Fibroblast of skin of right quadriceps (primary cell): ENCODE measurements at places on chromosomes 3 and 15.

DNA sequence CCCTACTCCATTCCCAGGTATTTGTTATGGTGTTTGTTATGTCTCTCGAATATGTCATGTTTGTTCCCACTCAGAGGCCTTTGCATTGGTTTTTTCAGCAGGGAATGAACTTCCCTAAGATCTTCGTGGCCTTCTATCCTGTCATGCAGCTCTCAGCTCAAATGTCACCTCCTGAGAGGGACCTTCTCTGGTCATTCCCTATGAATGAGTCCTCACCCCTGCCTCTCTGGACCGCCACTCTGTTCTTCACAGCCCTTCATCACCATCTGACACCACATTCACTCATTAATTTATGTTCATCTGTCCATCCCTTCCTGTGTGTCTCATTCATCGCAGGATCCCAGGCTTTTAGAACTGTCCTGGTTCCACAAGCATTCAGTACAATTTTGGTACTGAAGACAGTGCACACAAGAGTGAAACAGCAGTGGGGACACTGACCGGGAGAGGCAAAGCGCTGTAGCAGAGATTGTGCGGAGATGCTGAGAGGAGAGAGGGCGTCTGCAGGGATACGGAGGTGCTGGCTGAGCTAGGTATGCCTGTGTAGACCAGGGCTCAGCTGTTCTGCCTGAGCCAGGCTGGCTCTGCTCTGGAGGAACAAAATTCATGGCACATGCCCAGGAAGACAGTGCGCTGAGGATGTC lies 132.3 kb downstream of the CHCHD6 start:
- no peak for DNase-seq

- DNase-seq = no peak
These were observed 30.8 kb downstream of the RTP4 start for GRCh38 chr3:187398955-187399354.

DNA sequence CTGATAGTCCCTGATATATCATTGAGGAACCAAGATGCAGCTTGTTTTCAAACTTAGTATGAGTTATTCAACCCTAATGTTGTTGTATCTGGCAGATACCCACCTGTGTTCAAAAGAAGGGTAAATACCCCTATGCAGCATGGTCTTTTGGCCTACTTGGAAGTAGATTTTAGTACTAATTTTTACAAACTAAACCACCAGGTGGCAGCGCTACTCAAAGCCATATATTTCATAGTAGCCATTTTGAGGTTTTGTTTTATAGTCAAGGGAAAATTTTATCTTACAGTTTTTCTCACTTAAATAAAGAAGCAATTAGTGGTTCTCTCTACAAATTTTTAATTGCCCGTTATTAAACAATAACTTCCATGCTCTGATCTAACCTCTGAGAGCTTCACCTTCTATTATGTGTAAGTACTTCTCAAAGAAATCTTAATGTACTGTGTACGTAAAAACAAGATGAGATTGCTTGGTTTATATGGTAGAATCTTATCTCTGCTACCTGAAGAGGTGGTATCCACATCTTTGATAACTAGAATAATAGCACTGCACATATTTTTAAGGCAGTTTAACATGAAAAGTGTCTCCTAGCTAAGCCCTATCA lies 31.5 kb upstream of the MLF1 start:
- DNase-seq = peak; percentile 46

DNA sequence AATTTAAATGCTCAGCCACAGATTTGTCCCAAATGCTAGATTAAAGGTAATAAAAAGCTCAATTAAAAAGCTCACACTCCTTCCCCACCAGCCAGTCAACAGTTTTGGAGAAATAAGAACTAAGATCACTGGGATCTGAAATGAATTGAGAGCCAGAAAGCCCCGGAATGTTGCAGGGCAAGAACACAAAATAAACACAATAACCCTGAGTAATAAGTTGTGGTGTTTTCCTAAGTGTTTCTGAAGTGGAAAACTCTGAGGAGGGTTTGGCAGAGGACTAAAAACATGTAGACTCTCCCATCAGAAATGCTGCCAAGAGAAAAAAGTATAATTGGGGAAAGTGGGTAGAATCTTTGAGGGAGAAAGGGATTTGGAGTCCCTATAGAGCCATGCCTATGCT lies 127.8 kb downstream of the ABI3BP start:
- DNase-seq = peak; percentile 21

GRCh38 chr15:66894986-66895780 lies 170.2 kb upstream of the SMAD3 start:
- DNase-seq = no peak

DNA sequence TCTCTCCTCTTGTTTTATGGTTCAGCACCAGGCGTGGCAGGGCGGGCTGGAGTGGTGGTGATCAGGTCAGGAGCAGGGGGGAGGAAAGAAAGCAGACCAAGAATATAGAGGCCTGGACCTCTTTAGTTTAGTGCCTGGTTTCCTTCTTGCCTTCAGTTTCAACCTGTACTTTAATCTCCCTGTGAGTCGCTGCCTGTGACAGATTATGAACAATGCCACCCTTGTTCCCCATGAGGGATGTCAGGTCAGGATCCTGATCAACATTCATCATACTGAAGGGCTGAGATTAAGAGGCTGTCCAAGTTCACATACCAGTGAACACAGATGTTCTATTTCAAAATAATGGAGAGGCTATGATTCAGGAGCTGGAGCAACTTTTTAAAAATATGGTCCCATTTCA lies 11.4 kb downstream of the ENTPD3 start:
- DNase-seq = no peak

- no peak for DNase-seq
These were observed 83.8 kb upstream of the CTDSPL start for GRCh38 chr3:37777835-37778234.

- no peak for DNase-seq
These were observed 50.8 kb downstream of the NIPA2 start for GRCh38 chr15:22889146-22889818.

- DNase-seq = peak; percentile 94
These were observed 16.8 kb downstream of the ATG7 start for GRCh38 chr3:11288786-11289637.

DNA sequence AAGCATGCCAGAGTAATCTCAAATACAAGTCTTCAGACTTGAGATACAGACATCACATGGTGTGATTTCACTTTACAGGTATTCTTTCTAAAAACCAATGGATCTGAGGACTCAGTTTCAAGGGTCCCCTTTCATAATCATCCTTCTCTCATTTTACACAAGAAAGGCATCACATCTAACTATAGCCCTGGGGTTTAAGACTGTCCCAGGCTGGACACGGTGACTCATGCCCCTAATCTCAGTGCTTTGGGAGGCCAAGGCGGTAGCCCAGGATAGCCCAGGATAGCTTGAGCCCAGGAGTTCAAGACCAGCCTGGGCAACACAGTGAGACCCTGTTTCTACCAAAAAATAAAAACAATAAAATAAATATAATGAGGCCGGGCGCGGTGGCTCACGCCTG lies 36.4 kb downstream of the UBP1 start:
- DNase-seq = no peak

DNA sequence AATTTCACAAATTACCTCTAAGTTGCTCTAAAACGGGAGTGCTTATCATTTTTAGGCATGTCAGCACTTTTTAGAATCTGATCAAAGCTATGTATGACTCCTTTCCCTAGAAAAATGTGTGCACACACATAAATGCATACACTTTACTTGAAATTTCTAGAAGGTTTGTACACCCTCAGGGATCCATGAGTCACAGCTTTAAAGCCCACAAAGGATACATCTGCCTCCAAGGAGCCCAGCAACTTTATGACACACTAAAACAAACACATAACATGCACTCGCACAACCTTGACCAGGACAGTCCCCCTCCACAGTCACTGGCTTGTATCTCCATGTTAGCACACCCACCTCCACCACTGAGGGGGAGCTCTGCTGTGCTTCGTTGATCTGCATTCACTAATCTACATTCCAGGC lies 722.0 kb upstream of the CFAP20DC start:
- DNase-seq = peak; percentile 85

- DNase-seq = no peak
These were observed 73.9 kb downstream of the SEMA6D start for GRCh38 chr15:47791161-47791560.

GRCh38 chr3:132261506-132261905 lies 55.7 kb upstream of the ACP3 start:
- no peak for DNase-seq

GRCh38 chr3:179026636-179027035 lies 45.0 kb downstream of the ZMAT3 start:
- DNase-seq = peak; percentile 23

DNA sequence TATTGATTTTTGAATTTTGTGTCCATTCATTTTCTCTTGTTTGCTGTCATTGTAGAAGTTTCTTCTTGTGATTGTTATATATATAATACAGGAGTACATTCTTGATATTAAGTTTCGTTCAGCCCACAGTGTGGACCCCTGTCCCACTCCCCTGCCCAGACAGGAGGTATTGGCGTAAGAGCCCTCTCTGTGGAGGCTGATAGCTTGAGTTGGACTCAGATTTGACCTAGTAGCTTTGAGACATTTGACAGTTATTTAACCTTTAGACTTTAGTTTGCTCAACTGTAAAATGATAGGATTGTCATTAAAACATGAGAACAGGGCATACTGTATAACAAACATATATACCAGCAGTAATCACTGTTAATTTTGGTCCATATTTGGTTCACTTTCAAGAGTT lies 27.1 kb downstream of the GPR171 start:
- DNase-seq = no peak

DNA sequence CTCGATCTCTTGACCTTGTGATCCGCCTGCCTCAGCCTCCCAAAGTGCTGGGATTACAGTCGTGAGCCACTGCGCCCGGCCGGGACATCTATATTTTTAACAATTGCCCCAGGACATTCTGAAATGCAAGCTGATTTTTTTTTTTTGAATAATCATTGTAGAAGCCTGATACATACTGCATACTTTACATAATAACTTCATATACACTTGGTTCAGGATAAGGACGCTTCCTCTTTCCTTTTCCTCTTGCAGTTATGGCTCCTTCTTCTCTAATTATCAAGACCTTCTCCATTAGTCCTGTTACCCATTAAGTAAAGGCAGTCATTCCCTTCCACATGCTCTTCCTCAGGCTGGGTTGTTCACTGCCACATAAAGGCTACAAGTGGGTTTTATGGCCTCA lies 58.3 kb downstream of the SLCO3A1 start:
- no peak for DNase-seq

DNA sequence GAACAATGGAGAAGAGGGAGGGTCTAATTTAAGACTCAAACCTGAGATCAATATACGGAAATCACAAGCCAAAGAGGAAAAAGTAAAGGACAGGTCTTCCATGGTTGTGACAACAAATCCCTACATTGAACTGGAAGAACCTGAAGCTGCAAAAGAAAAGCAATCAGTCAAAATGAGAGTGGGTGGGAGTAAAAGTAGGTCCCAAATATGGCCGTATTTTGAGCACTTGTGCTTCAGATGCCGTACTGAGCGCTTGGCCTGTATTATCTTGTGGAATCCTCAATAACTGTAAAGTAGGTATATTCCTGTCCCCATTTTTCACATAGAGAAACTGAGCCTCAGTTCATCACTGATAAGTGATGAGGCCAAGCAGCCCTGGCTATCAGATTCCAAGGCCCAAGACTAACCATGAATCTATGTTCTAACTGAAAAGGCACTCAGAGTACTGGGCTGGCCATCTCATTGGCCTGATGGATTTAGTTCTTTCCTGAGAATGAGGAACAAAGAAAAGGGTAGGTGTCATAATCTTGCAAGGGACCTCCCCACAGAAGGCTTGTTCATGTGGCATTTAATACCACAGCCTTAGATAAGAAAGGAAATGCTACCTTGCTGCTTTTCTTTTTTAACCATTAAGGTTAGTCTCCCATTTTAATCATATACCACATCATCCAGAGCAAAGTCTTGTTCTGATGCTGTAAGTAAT lies 52.5 kb downstream of the LRRN1 start:
- DNase-seq = no peak

GRCh38 chr3:12148183-12148940 lies 10.3 kb downstream of the TIMP4 start:
- DNase-seq = no peak

GRCh38 chr15:74799856-74800558 lies 12.6 kb upstream of the LMAN1L start:
- DNase-seq = peak; percentile 42

GRCh38 chr15:65732698-65733097 lies 59.4 kb downstream of the DENND4A start:
- no peak for DNase-seq

- no peak for DNase-seq
These were observed 22.2 kb upstream of the BLM start for GRCh38 chr15:90694987-90695386.

DNA sequence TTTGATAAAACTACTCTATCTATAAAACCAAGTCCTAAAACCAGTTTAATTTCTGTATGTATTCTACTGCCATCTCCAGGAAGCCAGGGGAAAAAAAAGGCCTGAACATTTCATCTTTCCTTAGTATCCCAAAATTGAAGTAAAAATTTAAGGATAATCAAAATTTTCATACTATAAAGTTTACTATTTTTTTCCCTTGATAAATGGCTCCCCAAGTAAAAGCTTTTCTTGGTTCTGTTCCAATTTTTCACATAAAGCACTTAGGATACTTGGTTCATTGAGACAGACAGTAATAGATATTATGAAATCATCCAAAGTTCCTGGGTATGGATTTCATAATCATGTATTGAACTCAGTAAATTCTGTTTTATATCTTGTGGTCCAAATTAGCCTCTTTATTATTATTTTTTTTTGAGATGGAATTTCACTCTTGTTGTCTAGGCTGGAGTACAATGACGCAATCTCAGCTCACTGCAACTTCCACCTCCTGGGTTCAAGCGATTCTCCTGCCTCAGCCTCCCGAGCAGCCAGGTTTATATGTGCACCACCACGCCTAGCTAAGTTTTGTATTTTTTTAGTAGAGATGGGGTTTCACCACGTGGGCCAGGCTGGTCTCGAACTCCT lies 34.5 kb downstream of the ICE2 start:
- peak; percentile 53 for DNase-seq

DNA sequence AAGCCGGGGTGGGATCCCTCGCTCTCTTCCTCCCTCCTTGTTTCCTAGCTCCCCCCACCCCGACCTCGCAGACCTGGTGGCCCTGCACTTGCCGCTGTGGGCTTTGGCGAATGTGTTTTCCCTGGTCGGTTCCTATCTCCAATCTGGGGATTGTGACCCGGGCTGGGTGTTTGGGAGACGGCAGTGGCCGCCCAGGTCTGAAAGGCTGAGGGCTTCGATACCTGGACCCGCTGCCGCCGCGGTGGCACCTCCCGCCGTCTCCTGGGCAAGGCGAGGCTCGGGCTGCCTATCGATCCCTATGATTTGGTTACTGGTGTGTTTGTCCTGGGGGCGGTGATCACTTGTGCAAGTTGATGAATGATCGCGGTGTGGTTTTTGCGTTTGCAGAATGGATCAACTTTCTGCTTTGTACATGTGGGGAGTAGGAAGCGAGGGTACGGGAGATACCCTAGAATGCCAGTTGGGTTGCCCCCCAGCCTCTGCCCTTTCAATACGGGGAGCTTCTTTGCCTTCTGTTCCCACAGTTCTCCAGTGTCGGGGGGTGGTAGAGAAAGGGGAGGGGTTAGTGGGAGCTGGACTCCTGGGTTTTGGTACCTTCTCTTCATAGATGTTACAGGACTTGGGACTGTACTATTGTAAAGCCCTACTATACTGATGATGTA lies 3.0 kb downstream of the BBX start:
- DNase-seq = no peak
